LHCN-M2 (cell line): ENCODE measurements at places on chromosomes 1 and 21.

GRCh38 chr1:217251121-217251520 lies 379.8 kb downstream of the GPATCH2 start:
- no peak for DNase-seq

GRCh38 chr1:103529746-103530145 lies 4.2 kb downstream of the RNPC3 start:
- peak; percentile 3 for DNase-seq

DNA sequence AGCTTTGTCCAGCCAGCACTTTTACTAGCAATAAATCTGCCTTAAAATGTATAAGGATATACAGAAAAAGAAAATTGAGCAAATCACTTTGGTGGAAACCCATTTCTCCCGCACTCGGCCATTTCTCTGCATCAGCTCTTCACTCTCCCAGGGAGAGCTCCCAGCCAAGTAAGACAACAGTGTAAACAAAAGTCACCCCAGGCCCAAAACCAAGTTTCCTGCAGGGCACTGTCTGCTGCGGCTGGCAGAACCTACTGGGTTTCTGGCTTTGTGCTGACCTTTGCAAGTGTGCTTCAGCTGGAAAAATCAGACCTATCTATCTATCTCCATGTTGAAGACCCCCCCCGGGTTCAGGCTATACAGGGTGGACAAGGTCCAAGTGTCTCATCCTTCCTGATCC lies 476.7 kb upstream of the CAMK1G start:
- no peak for DNase-seq

DNA sequence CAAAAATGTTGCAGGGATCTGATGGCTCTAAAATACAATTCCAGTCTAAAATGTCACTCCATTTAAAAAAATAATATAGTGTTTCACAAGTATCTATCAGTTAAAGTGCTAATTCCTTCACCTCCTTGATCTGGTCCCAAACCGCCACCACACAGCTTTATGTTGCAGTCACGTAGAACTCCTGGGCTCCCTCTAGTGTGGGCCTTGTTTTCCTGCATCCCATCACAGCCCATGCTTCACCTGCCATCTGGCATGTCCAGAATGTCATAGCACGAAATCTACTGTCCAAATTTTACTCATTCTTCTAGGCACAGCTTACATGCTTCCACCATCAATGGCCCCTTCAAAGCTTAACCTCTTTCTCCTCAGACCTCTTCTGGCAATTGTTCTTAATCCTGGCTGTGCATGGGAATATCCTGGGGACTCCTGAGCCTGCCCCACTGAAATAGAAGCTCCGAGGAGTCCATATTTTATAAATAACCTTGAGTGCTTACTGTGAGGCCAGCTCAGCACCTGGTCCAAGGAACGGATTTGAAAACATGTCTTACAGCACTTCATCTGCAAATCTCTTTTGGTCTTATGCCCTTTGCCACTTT lies 15.5 kb downstream of the FYB2 start:
- DNase-seq, result peak; percentile 28

- no peak for DNase-seq
Observed at GRCh38 chr1:86646256-86646655, 58.1 kb upstream of the SH3GLB1 start.
